ENCODE measurements at places on chromosomes 13 and 19.

GRCh38 chr13:40215311-40215710 lies 451.1 kb downstream of the FOXO1 start:
- no peak for DNase-seq

DNA sequence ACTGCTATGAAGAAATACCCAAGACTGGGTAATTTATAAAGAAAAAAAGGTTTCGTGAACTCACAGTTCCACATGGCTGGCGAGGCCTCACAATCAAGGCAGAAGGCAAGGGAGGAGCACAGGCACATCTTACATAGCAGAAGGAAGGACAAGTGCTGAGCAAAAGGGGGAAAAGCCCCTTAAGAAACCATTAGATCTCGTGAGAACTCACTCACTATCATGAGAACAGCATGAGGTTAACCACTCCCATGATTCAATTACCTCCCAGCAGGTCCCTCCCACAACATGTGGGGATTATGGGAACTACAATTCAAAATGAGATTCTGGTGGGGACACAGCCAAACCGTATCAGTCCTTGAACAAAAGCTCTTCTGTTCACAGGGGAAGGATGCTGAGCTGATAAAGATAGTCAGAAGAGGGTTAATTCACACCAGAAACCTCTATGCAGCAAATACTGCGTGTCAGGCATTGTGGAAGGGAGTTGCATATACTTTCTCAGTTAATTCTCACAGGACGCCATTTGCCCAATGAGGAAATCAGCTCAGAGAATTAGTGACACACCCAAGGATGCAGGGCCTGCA lies 246.2 kb downstream of the FOXO1 start:
- no peak for DNase-seq

- DNase-seq = no peak
Observed at GRCh38 chr13:32205431-32206096, 109.6 kb downstream of the ZAR1L start.

DNA sequence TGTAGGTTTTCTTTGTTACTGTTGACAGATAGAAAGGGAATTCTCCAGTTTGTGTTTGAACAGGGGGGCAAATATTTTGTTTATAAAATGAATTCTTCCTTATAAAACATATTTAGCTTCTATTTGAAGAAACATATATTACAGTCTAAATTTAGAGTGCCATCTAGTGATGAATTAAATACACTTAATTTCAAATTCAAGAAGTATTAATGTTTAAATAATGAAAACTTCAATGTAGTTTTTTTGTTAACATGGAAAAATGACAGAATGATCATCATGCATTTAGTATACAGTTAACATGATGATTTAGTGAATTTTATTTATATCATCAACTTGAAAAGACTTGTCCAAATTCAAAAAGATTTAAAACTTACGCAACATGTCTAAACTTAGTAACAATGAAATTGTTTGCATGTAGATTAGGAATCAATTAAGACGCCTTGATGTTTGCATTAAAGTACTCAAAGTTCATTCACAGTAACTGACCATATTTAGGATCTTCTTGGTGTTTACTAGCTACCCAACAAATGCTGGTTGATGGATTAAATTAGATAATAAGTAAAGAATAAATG lies 765.9 kb upstream of the SLITRK1 start:
- no peak for DNase-seq

GRCh38 chr13:48624016-48624415 lies 29.7 kb upstream of the CYSLTR2 start:
- no peak for DNase-seq

DNA sequence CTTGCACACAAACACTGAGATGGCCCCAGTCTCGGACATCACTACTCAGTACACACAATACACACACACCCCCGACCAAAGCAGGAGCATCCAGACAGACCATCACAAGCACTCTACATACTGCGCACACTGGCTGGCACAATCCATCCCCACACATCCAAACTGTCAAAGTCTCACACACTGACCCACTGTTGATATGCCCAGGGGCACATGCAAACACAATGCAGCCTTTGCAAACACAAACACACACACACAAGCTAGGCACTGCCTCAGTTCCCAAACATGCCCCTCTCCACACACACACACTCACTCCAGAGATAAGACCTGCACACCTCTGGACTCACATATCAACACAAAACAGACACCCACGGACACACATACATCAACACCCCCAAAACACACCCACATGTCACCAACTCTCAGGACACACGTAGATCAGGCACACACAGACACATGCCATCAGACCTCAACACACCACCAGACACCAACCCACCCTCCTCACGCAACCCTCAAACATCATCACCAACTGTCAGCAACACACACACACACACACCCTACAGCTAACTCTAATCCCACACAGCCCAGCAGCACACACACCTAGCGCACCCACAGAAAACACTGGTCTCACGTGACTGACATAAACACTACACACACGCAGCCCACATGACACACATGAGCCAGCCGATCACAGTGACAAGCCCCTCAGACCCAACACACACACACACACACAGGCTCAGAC lies 1.9 kb downstream of the BBC3 start:
- DNase-seq = no peak

GRCh38 chr13:48559638-48560320 lies 26.9 kb upstream of the RCBTB2 start:
- DNase-seq = no peak

GRCh38 chr19:36417752-36418286 lies 625 bp downstream of the ZFP82 start:
- no peak for DNase-seq

- no peak for DNase-seq
Observed at GRCh38 chr19:39828654-39829032, 5.3 kb downstream of the DYRK1B start.

- no peak for DNase-seq
Observed at GRCh38 chr19:51251468-51251820, 564 bp downstream of the SIGLECL1 start.

- DNase-seq = no peak
Observed at GRCh38 chr13:50581586-50582196, 261.8 kb downstream of the DLEU7 start.

DNA sequence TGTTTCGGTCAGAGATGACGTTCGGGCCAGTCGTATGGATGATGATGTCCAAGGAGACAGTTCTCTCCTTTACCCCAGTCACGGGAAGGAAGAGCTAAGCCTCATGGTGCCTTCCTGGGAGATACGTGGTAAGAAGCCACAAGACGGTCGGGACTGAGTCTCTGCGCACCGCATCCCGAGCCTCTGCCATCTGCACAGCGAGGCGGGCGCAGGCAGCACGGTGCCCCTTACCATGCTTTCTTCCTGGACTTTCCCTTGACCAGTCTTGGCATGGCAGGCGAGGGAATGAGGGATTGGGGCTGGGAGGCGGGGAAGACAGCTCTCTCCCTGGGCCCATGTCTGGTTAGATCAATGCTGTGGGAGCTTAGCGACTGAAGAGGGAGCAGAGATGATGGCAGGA lies 10.1 kb upstream of the LAIR2 start:
- DNase-seq = no peak

DNA sequence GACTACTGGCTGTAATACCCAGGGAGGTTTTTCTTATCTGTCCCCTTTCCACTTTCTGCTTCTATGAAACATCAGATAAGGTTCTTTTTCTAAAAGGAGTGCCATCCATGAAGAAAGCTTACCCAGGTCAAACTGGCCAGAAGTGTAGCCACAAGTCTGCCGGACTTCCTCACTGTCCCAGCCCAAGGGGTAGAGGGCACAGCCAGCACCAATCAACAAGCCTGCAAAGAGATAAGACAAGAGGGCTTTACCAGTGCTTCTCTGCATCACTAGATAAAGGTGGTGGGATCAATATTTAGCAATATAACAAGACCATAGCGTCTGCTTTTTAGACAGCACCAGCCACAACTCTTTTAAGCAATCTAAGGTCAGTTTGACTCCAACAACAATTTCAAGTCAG lies 224.7 kb downstream of the LHFPL6 start:
- DNase-seq = no peak

DNA sequence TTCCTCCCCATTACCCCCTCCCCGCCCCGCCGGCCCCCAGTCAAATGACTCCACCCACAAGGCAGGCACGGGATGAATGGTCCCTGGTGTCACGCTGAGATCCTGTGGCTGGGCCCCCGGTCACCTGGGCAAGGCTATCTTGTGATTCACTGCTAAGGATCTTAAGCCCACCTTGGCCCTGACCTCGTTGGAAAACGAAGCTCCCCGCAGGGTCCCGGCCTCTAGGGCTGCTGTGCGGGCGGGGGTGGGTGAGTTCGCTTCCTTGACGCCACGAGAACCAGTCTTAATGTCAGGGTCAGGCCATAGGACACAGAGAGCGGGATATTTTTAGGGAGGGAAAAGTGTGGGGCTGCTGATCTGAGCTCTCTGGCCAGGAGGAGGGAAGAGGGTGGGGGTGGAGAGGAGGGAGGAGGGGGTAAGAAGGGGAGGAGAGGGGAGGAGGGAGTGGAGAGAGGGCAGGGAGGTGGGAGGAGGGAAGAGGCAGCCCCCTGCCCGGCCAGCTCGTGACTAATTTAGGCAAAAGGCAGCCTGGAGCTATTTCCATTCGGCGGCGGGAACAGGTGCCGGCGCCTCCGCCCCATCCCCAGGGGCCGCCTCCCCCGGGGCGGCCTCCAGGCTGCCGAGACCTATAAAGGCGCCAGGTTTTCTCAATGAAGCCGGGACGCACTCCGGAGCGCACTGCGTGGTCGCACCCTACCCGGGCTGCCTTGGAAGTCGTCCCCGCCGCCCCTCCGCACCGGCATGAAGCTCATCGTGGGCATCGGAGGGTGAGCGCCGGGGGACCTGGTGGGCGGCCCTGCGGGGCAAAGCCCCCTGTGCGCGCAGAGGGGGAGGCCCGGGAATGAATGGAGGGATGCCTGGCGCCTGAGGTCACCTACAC lies at the start of gene NMRK2:
Gene NMRK2, plus strand, starts transcription at position 139 of the 880 bp plus-strand sequence. Its CDS starts 603 bp downstream, at position 742.
- no peak for DNase-seq

DNA sequence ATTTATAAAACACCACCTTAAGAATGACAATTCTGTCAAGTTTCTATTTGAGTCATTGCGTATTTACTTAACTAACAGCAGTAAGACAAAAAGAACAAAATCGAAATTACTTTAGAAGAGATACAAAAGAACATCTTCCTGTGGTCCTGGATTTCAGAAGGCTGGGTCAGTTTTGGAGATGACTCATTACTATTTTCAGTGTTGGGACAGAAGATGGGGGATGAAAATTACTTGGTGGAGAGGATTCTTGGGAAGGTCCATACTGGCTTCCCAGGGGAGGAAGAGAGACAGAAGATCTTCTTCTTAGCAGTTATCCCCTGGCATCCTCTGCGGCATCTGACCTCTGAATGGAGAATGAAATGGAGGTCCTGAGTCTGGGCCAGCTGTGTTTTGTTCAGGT lies 33.5 kb upstream of the CSNK1A1L start:
- DNase-seq = no peak

GRCh38 chr13:39483326-39483725 lies 119.7 kb downstream of the LHFPL6 start:
- no peak for DNase-seq

- DNase-seq = no peak
Observed at GRCh38 chr19:36110487-36111199, at the start of gene OVOL3. TSS of gene OVOL3 (plus strand) at chr19:36111143. CDS start at chr19:36111203, 60 bp downstream.

DNA sequence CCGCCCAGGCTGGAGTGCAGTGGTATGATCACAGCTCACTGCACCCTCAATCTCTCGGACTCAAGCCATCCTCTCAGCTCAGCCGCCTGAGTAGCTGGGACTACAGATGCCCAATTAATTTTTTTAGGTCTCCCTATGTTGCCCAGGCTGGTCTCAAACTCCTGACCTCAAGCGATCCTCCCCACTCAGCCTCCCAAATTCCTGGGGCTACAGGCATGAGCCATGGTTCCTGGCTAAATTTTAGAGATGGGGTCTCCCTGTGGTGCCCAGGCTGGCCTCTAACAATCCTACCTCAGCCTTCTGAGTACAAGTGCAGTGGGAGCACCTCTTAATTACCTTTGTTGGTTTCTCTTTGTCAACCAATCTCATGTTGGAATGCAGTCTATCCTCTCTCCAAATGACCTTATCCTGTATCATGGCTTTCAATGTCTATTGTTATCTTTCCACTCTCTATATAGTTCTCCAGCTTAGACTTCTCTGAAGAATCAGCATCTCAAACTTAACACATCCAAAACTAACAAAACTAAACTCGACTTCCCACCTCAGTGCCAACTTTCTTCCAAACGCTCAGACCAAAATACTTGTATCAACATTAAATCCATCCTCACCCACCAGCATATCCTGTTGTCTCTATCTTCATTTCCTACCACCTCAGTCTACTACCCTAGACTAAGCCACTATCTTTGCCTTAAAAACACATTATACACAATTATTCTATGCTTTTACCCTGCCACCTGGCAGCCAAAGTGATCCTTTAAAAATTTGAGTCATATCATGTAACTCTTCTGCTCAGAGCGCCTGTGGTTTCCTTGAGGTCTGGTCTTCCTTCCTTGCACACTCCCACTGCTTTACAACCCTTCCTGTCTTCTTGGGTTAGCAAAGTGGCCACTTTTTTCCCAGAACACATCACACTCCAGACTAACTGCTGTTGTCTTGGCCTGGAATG lies 6.7 kb downstream of the TPT1 start:
- no peak for DNase-seq

- no peak for DNase-seq
Observed at GRCh38 chr19:616747-617526, 16.4 kb downstream of the POLRMT start.

GRCh38 chr19:30686826-30687566 lies 314.8 kb downstream of the ZNF536 start:
- DNase-seq = no peak

DNA sequence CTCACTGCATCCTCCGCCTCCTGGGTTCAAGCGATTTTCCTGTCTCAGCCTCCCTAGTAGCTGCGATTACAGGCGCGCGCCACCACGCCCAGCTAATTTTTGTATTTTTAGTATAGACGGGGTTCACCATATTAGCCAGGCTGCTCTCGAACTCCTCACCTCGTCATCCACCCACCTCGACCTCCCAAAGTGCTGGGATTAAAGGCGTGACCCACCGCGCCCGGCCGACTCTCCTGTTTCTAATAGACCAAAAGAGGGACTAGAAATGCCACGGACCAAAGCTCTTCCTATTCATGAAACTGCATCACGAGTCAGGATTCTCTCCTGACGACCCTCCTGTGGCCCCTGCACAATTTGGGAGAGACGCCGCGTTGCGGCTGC lies 563 bp downstream of the ZNF43 start:
- DNase-seq = no peak

- DNase-seq = no peak
Observed at GRCh38 chr19:40304306-40304705, 19.2 kb upstream of the AKT2 start.

GRCh38 chr13:79311386-79311785 lies 94.7 kb downstream of the RBM26 start:
- DNase-seq = no peak

- DNase-seq = no peak
Observed at GRCh38 chr13:50715402-50716146, 127.9 kb downstream of the DLEU7 start.

DNA sequence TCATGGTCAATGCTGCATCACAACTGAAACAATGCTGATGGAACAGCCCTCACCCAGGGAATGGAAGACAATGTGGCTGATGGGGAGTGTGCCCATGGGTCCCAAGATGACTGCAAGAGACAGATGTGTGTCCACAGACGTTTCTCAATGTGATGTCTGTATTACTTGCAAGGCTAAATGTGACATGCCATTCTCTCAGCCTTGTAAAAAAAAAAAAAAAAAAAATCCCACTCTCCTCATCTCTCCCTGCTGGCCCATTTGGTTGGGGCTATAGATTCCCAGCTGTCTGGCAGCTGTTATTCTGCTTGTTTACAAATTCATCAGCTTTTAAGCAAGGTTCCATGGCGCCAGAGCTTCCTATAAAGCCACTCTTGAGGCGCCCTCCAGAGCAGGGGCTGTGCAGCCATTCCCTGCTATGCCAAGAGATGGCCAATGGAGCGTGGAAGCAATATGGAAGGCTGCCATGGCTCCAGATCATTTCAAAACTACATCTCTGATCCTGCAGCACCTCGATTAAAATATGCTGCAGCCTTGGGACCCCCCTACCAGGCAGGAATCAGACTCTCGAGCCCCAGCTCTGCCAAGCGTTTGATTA lies 294.8 kb downstream of the FOXO1 start:
- no peak for DNase-seq
